ENCODE measurements at places on chromosomes 12 and 14. TPM values are rescaled to one million over a fixed set of nuclear protein-coding genes. Genes with fewer than 3 reads are reported as not detected.

DNA sequence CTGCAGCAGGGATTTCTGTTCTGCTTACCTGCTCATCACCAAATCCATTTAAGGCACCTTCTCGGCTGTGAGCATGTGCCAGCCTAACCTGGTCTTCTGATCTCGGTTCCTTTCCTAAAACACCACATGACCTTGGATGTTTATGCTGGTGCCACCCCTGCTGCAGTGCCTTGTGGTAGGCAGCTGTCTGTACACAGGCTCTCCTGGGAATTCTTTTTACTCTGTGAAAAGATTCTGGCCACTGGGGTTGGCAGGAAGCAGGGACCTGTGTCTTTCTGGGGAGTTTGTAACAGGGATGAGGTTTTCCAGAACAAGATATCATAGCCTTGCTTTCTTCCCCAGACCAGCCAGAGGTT lies 10.4 kb upstream of the PLEKHG3 start:
- H3K27me3 ChIP-seq = peaks cover 21% of the 10 kb centered on the region
- no peak overlapping the region for H3K27ac ChIP-seq
- no peak overlapping the region for H3K4me3 ChIP-seq
- no peak for DNase-seq
- no peaks in the 10 kb centered on the region for H3K36me3 ChIP-seq
- H3K4me1 ChIP-seq = peaks cover 2% of the 10 kb centered on the region

- H3K4me1 ChIP-seq = peaks cover 5% of the 10 kb centered on the region
- H3K27ac ChIP-seq = no peak overlapping the region
- H3K27me3 ChIP-seq = peaks cover 22% of the 10 kb centered on the region
- DNase-seq = no peak
- H3K4me3 ChIP-seq = no peak overlapping the region
These were observed 107.2 kb upstream of the ESRRB start for GRCh38 chr14:76268700-76269099.

- peaks cover 11% of the 10 kb centered on the region for H3K4me1 ChIP-seq
- no peaks in the 10 kb centered on the region for H3K27me3 ChIP-seq
- H3K4me3 ChIP-seq = no peak overlapping the region
- H3K36me3 ChIP-seq = peaks cover 73% of the 10 kb centered on the region
- no peak for DNase-seq
- no peak overlapping the region for H3K27ac ChIP-seq
These were observed 32.8 kb downstream of the ERP29 start for GRCh38 chr12:112046003-112046402.

GRCh38 chr12:14654416-14654815 lies 42.0 kb downstream of the GUCY2C start:
- no peak overlapping the region for H3K27ac ChIP-seq
- H3K27me3 ChIP-seq = peaks cover 2% of the 10 kb centered on the region
- no peak overlapping the region for H3K4me3 ChIP-seq
- no peaks in the 10 kb centered on the region for H3K4me1 ChIP-seq

The SDSL gene
- 0.20 TPM for total RNA-seq

GRCh38 chr12:113660936-113661335 lies 189.3 kb upstream of the LHX5 start:
- no peaks in the 10 kb centered on the region for H3K4me1 ChIP-seq
- no peak overlapping the region for H3K27ac ChIP-seq
- no peaks in the 10 kb centered on the region for H3K36me3 ChIP-seq
- DNase-seq = no peak
- no peak overlapping the region for H3K4me3 ChIP-seq
- H3K27me3 ChIP-seq = peaks cover 7% of the 10 kb centered on the region

DNA sequence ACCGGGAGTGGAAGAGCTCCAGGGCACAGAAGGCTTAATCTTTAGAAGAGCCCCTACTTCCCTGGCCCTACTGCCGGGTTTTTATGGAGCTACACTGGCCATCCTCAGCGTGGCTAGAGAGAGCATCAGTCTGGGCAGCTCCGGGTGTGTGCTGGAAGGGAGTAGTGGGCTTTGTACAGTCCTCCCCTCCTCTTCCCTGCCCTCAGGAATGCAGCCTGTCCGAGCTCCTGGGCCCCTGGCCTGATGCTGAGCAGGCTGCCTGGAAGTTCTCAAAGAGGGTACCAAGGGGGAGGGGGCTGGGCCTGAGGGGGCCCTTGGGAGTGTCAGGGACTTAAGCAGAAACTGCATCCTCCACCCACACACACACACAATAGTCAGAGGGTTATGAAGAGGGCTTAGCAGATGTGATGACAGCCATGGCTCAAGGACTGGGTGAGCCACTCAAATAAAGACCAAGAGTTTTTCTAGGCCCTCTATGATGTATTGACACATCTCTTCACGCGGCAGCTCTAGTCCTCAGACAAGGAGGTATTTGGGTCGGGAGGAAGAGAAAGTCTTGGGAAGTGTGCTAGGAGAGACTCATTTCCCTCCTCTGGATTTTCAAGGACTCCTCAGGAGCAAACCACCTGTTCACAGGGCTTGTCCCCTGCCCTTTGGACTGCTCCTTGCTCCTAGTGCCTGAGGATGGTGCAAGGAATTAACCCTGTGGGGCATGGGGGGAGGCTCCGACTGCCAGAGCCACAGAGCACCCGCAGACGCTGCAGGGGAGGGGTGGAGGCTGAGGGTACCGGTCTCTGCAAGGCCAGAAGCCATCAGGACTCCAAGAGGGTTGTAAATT lies 16.5 kb upstream of the FIGNL2 start:
- no peaks in the 10 kb centered on the region for H3K36me3 ChIP-seq
- H3K27ac ChIP-seq = no peak overlapping the region
- no peak for DNase-seq
- peaks cover 59% of the 10 kb centered on the region for H3K27me3 ChIP-seq

DNA sequence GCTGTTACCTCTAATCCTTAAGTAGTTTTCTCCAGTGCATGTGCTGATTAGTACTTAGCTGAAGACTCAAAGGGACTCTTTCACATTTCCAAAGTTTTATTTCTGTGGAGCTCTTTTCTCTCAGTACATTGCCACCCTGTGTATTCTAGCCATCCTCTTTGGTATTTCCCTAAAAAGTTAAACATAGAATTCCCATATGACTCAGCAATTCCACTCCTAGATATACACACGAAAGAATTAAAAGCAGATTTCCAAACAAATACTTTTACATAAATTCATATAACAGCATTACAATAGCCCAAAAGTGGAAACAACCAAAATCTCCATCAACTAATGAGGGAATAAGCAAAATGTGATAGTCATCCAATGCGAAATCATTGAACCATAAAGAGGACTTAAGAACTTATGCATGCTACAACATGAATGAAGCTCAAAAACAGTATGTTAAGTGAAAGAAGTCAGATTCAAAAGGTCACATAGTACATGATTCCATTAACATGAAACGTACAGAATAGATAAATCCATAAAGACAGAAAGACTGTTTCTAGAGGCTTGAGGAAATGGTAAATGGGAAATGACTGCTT lies 9.0 kb upstream of the NOVA1 start:
- H3K36me3 ChIP-seq = no peaks in the 10 kb centered on the region
- no peaks in the 10 kb centered on the region for H3K27me3 ChIP-seq
- no peaks in the 10 kb centered on the region for H3K4me1 ChIP-seq
- DNase-seq = no peak
- no peak overlapping the region for H3K27ac ChIP-seq

The BCL11B gene
- total RNA-seq = 0.10 TPM

The KRT4 gene
- not detected for total RNA-seq

DNA sequence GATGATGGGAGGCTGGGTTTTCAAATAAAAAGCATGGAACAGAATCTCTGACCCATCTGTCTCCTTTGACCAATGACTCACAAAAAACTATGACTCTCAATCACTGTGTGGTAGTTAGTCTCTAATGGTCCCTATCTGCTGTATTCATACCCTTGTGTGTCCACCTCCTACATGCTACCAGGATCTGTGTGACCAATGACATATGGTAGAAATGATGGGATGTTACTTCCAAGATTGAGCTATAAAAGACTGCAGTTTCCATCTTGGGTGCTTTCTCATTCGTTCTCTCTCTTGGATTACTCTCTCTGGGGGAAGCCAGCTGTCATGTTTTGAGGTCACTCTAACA lies 144.7 kb upstream of the BTG1 start:
- no peaks in the 10 kb centered on the region for H3K27me3 ChIP-seq
- DNase-seq = no peak
- no peaks in the 10 kb centered on the region for H3K36me3 ChIP-seq
- no peak overlapping the region for H3K4me3 ChIP-seq

The RPAP3 gene
- 60.5 TPM for total RNA-seq
